Right atrium auricular region (tissue), 2 donors: ENCODE measurements at places on chromosomes 11 and 22. TPM values are rescaled to one million over a fixed set of nuclear protein-coding genes. Genes with fewer than 3 reads are reported as not detected.

Gene MMP12
- not detected for total RNA-seq

Gene CNGA4
- not detected for total RNA-seq

Gene OOSP4B
- not detected for total RNA-seq

DNA sequence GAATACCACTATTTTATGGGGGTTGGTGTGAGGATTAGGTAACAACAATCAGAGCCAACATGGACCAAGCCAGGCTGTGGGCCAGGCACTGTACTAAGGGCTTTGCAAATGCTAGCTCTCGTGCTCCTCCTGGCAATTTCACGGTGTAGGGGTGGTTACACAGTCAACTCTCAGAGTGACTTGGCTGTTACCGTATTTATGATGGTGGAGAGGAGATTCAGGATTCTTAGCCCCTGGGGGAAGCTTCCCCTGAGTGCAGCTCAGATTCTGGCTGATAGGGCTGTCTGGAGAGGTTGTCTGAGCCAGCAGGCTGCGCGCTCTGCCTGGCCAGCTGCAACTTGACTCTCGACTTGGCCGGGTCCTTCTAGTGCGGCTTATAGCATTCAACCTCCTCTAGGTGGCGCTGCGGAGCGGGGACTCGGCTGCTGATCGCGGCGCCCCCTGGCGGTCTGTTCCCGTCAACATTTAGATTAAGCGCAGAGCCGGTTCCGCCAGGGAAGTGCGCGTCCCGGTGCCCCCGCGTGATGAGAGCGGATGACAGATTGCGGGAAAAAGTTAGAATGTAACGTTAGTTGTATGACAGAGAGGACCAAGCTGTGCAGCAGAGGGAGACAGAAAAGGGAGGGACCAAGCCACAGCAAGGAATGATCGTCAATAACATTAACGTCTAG, 4.5 kb upstream of the NCF4 start:
- DNase-seq, result peak; percentile 86

DNA sequence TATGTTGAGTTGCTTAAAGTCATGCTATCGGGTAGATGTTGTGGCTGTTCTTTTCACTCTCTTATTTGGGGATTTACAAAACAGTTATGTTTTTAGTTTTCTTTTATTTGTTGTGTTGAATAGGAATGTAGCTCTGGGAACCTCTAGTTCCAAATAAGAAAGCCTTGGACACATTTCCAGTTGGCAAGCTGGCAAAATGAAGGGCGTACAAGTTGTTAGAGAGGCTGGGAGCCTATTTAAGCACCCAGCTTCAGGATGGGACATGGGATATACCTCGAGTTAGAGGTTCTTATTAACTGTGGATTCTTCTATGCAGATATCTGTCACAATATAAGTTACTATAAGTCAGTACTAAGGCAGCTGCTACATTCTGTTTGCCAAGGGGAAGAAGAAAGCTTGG, 22.8 kb downstream of the PPARA start:
- no peak for DNase-seq

DNA sequence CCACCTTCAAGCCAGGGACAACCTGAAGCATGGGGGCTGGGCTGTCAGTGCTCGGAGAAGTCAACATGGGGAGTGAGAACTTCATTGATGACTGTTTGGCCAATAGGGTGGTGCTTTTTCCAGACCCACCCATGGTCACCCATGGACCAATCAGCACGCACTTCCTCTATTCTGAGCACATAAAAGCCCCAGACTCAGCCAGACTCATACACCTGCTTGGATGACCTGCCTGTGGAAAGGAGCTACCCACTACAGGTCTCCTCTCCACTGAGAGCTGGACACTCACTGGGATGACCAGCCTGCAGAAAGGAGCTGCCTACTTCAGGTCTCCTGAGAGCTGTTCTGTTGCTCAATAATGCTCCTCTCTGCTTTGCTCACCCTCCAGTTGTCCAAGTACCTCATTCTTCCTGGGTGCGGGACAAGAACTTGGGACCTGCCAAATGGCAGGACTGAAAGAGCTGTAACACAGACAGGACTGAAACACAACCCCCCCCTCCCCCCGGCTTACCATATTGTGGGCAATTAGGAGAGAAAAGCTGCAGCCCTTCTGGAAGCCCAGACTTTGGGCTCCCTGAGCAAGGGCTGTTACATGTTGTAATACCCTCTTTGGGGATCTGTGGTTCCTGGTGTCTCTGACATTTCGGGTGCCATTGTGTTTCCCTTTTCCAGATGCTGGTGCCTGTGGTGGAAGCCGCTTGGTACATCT, 44.4 kb upstream of the WNT11 start:
- DNase-seq, result no peak

DNA sequence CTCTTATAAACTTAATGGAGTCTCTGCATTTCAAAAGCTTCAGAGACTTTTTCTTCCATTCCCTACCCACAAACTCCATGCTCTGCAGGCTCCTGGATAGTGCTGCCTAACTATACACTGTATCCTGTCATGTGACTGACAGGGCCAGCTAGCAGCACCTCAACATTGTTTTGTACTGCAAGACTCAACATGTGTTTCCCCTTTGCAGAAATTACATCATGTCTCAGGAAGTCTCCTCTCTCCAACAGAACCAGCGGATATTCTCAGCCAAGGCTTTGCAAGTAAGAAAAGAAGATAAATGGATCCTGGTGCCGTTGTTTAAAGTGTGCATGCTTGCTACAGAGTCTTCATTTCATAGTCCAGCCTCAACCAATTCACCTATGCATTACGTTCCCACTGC, 164.0 kb upstream of the UBASH3B start:
- no peak for DNase-seq

- no peak for DNase-seq
Observed at GRCh38 chr11:102436561-102436960, 16.0 kb downstream of the TMEM123 start.

DNA sequence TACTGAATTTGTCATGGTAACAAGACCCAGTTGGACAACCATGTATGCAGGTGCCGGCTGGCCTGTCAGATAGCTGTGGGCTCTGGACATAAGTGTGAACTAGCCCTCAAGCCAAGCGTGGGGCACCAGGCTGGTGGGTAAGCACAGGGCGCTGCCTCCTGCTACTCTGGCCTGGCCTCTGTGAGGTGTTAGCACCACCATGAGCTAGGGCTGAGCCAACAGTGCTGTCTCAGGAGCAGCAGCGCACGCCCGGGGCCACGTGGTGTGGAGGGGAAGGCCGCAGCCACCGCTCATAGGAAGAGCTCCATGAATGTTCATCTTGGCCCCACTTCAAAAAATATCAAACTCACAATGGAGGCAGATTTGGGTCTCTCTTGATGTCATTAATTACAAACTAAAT, 35.3 kb upstream of the GNB1L start:
- no peak for DNase-seq

GRCh38 chr11:75328426-75329277, 22.8 kb downstream of the ARRB1 start:
- DNase-seq, result peak; percentile 83

DNA sequence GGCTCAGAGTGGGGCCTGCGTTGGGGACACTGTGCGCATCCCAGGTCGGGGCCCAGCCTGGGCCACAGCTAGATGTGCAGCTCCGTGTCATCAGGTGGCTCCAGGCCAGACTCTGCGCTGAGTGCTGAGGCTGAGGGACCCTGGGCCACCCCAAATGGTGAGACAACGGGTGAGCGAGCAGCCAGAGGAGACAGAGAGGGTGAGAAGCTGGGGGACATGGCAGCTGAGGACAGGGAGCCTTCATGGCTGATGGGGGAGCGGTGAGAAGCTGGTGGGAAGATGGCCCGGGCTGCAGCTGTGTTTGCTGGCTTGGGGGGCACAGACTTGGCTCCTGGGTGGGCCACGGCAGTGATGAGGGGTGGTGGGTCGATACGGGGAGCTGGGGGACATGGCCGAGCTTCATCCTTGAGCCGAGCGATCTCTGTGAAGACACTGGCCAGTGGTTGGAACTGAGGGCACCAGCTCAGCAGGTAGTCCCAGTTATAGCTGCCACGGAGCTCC, 2.5 kb upstream of the TPP1 start:
- no peak for DNase-seq
